Stomach (tissue), 19 donors: ENCODE measurements at places on chromosomes 11 and 22.

- DNase-seq = no peak
Measured at GRCh38 chr22:30238661-30239487, 7.7 kb downstream of the LIF start.

GRCh38 chr11:66188580-66188979 lies 79.9 kb upstream of the RAB1B start:
- DNase-seq = no peak

GRCh38 chr11:73997120-73997770 lies 11.6 kb downstream of the UCP3 start:
- DNase-seq = no peak

DNA sequence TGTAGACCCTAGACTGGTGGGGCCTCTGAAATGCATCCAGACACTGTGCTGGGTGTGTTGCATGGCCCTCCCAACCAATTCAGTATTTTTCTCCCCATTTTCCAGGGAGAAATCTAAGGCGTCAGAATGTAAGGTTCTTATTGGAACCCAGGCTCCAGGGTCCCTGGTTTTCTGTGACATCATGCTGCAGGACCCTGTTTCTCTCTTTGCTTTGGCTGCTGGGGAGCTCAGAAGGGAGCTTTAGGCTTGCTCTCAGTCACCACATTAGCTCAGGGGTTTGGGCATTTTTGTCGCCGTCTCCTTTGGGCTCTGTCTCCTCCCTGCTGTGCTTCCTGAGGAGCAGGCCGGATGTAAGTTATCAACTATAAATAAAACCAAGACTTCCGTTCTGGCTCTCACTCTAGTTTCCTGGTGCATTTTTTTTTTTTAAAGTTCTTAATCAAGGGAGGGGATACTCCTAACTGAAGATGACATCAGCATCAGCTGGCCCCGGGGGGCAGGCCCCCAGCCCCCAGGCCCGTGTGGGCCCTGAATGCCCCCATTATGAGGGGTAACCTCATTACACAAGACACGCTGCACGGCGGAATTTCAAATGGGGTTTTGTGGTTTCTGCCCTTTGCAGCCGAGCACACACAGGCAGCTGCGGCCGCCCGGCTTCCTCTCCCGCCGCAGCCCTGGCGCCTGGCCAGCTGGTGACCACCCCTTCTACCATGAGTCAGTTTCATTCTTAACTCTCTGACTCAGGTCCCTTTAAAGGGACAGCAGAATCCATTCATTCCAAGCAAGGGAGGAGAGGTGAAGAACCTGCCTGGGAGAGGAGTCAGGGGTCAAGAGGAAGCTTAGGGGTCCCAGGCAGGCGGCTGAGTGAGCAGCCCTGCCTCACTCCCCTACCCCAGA lies 3.2 kb downstream of the MYEOV start:
- DNase-seq = peak; percentile 97

- DNase-seq = peak; percentile 88
Measured at GRCh38 chr11:2099516-2100349, 39.5 kb downstream of the IGF2 start.

GRCh38 chr22:48784701-48785503 lies 1042.8 kb downstream of the BRD1 start:
- DNase-seq = no peak
